ENCODE measurements at places on chromosomes 12 and 14.
A peak's percentile ranks its signal among the peaks of the same experiment; 100 is the strongest.

GRCh38 chr12:3077572-3078081, 448 bp downstream of the TSPAN9 start:
- DNase-seq, result peak; percentile 27

DNA sequence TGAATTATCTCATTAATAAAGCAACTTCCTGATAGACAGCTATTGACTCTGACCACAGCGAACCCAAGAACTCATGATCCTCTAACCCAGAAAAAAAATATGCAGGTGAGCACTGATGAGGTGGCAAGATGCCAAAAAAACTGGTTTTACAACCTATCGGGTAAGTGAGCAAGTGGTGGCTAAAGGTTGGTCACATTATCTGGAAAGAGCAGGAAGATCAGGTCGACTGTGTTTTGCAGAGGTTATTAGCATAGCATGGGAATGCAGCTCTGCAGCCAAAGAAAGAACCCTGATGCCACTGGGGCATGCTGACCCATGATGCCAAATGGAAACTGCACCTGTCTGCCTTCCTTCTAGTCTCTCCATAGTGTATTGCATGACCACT, 23.5 kb downstream of the BHLHE41 start:
- no peak for DNase-seq

DNA sequence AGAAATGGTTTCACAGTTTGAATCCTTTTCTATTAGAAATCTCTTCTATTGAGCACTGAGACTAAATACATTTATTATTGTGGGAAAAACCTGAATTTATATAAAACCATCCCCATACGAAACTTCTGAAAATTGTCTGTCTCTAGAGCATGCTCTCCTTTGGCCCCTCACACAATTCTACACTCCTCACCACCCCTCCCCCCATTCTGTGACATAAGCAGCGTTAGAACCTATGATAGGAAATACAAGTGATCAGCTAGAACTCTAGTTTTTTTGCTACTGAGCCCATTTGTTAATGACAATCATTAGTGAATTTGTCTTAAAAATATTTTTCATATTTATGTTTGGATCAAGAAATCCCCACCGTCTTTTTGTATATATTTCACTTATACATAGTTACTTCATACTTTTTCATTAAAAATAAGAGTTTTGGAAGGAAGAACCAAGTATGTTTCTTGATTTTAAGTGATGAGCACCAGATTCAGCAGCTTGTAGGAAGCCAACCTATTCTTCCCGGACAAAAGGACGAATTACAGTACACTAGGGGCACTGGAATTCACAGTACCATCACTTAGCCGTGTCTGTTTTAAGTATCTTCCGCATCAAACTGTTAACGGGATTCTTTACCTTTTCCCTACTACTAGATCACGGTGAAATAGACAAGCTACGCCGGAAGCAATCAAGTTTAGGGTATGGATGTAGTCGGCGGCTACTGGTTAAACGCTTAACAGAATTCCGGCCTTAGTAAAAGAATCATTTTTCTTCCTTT, 724 bp downstream of the GTSF1 start:
- DNase-seq, result no peak

GRCh38 chr14:86372402-86372801, 842.5 kb downstream of the FLRT2 start:
- DNase-seq, result no peak

DNA sequence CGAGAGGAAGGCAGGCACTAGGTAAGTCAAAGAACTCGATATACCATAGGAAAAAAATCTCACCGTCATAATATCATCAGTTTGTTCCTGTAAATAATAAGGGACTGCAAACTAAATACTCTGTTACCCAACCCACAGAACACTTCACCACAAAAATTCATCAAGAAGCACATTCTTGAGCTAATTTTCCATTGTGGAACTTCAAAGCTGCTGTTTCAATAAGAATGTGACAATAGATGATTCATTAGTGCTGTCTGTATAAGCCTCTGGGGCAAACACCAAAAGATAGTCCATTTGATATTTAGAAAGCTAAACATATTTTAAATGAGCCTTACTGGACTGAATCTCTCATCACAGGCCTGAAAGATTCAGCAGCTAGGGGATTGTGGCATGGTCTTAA, 219.4 kb downstream of the KSR2 start:
- no peak for DNase-seq

DNA sequence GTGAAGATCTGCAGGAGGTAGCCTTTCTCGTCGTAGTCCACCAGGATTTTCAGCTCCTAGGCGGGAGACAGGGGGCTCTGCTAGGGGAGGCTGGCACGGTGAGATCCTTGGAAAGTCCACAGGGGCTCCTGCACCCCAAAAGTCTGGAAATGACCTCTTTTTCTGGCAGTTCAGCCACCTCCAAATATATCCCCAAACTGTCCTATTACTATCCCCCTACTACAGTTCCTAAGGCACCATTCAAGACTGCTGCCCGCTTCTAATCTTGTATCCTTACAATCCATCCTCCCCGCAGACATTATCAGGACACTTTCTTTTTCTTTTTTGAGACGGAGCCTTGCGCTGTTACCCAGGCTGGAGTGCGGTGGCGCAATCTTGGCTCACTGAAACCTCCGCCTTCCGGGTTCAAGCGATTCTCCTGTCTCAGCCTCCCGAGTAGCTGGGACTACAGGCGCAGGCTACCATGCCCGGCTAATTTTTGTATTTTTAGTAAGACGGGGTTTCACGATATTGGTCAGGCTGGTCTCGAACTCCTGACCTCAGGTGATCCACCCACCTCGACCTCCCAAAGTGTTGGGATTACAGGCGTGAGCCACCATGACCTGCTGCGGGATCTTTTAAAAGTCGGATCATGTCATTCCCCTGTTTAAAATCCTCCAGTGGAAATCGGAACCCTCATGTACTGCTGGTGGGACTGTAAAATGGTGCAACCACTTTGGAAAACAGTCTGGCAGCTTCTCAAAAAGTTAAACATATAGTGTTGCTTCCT, 18.5 kb downstream of the HPD start:
- no peak for DNase-seq

DNA sequence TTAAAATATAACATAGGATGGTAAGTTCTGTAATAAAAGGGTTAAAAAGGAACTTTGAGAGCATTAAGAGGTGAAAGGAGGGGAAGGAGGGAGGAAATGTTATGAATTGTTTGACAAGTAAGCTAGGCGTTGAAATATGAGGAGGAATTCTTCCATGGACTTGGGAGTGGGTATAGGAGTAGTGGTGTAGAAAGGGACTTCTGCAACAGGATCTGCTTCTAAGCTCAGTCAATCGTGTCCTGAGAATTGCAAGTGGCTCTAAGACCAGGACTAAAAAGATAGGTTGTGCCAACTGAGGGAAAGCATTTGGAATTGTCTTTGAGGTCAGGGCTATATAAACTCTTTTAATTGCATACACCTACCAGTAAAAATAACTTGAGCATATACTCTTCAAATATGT, 74.1 kb upstream of the SLC38A2 start:
- no peak for DNase-seq
